ENCODE measurements at places on chromosomes 7 and 10. TPM values are rescaled to one million over a fixed set of nuclear protein-coding genes. Genes with fewer than 3 reads are reported as not detected.

The CCAR1 gene
- 29.3 TPM for total RNA-seq

The CPED1 gene
- total RNA-seq, result 23.8 TPM

The MSMB gene
- not detected for total RNA-seq

The TRIM4 gene
- total RNA-seq, result 21.7 TPM

- no peak for DNase-seq
Observed at GRCh38 chr7:87253589-87254087, 34.1 kb upstream of the TMEM243 start.

- no peak for DNase-seq
Observed at GRCh38 chr10:104274762-104275721, 6.1 kb downstream of the GSTO2 start.

DNA sequence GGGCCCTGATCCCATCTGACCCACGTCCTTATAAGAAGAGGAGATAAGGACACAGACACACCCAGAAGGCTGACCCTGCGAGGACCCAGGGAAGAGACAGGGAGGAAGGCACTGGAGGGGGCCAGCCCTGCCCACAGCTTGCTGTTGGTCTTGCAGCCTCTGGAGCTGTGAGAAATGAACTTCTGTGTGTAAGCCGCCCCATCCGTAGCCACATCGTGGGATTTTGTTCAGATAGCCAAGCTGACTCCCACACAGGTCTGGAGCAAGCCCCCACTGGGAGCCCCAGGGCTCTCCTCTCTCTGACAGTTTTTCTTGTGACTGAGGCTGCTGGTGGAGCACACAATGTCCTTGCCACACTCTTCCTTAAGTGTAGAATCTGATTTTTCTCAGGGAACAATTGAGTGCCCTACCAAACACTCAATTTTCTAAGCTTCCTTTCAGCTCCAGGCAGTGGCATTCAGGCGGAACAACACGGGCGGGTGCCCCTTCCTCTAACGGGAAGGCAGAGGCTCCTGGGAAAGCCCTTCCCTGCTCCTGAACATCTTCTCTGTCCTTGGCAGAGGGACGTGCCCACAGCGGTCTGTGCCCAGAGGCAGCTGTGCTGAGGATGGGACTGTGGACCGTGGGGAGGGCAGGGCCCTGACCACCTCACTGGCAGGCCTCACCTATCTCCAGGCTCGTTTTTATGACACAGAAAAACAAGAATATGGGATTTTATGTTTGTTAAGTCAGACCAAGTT lies 160.6 kb upstream of the SHH start:
- DNase-seq, result no peak

DNA sequence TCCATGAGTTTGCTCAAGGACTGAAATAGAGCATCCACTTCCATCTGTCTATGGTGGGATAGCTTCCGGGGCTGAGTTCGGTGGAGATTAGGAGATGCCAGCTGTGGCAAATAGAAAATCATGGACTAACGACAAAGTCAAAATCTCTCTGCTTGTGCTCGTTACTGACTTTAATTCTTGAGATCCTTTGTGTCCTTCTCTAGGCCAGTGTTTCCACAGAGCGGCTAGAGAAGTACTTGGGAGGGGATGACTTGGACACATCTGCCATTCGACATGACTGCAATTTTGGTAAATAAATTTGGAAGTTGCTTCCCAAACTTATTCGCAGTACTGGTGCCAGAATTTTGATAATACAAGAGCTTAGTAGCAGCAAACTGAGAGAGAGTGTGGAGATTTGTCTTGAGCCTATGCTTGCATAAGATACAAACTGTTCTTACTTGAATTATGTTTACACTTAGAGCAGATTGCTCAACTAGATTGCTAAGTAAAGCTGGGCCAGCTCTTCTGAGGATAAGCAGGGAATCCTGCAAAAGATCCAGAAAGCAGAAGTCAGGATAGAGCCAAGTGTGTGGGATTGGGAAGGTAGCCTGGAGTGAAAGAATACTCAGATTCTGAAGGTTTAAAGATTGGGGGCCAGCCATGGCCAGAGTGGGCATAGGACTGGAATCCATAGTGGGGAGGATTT lies 27.6 kb downstream of the ABCC2 start:
- DNase-seq, result no peak

DNA sequence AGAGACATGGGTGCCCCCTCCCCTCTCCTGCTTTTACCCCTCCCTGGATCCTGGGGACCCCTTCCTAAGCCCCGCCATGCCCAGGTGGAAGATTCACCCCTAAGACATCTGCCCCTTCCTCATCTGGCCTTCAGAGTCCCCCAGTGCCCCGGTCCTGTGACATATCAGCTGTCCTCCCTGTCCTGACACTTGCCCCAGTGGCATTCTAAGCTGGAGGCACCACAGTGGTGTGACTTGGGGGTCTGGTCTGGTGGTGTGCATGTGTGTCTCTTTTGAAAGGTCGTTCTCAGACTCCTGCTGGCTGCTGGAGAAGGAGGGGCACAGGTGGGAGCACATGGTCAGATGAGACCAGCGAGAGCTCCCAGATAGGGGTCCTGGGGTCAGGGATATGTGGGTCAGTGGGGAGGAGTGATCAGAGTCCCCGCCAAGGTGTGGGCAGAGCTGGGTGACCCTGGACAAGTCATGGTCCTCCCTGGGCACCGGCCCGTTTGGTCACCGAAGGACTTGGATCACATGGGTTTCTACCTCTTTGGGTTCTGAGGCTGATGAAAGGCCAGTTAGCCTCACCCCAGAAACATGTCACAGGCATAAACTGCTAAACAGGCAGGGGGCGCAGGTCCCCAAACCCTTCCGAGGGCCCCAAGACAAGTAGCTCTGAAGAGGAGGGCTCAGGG lies 645 bp upstream of the TFR2 start:
- no peak for DNase-seq

The PLA2G12B gene
- not detected for total RNA-seq

Data from H4 (cell line).